ENCODE measurements at places on chromosomes 16 and 17.

GRCh38 chr16:483341-484075 is 44.0 kb upstream of the CAPN15 start:
- DNase-seq: no peak

GRCh38 chr17:72952641-72953315 is 139.7 kb downstream of the SLC39A11 start:
- DNase-seq: no peak

DNA sequence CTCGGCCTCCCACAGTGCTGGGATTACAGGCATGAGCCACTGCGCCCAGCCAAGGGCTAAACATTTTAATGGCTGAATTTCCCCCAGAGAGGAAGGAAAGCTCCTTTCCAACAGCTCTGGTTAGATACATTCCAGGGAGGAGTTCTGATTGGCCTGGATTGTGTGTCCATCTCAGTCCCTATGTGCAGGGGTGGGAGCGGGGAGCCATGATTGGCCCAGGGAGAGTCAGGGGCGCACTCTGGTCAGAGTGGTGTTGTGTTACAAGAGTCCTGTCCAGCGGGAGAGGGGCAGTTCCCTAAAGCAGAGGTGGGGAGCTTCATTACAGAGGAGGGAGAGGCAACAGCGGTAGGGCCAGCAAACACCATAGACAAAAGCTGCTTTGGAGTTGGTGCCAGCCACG is 75.0 kb downstream of the RAP1GAP2 start:
- no peak for DNase-seq

GRCh38 chr16:3878610-3879009 is 1.9 kb downstream of the CREBBP start:
- no peak for DNase-seq

DNA sequence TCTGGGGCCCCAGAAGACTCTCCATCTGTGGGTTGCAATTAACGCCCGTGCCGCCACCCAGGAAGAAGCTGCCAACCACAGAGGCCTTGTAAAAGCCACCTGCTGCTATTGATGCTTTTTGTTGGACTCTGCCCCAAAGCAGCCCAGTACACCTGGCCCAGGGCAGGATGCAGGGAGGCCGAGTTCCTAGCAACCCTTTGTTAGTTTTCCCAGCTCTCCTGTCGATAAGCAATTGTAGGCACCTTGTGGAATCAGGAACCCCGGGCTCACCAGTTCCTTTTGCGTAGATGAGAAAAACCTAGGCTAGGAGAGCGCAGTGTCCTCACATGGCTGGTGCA is 103.3 kb downstream of the ABCC6 start:
- no peak for DNase-seq

GRCh38 chr17:3983606-3984484 is 19.6 kb upstream of the ATP2A3 start:
- DNase-seq: no peak

DNA sequence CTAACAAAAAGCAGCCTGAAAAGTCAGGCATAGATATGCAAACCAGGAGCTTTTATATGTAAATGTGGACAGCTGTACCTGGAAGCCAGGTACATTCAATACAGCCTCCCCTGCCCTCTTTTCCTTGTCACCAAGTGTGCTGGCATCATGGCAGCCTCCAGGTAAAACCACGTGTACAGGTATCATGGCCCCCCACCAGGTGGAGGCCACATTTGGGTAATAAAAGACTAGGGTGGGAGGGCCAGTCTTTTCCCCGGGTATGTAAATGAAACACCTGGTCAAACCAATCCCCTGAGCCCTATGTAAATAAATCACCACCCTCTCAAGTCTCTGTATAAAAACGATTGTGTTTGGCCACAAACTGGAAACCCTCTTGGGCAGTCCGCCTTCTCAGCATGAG is 226.4 kb upstream of the GOT2 start:
- DNase-seq: no peak

DNA sequence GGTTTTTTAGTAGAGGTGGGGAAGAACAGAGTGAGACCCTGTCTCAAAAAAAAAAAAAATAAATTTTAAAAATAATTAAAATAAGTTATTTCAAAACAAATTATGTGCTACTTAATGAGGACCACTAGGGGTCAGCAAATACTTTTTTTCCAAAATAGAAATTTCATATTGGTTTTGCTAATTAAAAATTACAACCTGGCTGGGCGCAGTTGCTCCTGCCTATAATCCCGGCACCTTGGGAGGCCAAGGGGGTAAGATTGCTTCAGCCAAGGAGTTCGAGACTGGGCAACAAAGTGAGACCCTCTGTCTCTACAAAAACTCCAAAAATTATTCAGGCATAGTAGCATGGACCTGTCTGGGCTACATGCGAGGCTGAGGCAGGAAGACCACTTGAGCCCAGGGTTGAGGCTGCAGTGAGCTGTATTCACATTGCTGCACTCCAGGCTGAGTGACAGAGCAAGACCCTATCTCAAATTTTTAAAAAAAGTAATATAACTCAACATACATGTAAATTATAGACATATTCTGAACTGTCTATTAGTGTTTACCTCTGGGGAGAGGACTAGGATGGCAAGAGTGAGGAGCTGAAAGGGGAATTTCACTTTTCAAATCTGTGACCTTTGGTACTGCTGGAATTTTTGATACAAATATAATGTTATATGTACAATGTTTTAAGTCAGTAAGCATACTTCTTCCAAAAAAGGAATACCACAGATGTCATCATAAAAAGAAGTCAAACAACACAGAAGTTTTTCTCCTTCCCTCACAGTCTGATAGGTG is 8.1 kb downstream of the MEIOB start:
- DNase-seq: no peak

DNA sequence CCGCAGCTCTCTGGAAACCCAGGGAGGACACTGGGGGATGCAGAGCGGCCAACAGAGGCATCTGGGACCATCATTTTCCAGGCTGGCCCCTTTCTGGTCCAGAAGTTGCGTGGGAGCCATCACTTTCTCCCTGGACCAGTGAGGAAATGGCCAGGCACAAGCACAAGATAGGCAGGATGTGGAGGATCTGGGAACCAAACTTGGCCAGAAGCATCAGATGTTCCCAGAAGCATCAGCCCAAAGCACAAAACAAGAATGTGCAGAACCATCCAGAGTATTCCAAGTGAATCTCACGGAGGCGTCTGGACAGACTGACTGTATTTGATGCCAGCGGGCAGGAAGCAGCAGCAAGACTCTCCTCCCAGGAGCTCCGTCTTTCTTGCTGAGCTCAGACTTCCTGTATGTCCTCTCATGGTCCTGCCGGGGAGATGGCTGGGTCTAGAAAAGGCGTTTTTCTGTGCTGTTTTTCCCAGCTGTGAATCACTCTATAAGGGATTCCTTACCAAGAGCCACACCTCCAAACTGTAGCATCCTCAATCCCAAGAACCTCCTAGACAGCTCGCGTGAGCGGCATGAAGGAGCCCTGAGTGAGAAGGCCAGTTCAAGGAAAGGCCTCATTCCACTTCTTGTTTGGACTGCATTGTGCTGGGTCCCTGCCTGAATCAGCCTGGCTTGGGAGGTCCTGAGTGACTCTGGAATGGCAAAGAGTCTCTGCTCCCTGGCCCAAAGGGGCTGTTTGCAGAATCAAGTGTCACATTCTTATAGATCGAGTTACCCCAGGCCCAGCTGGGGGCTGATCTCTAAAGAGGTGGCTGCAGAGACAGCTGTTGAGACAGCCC is 49.5 kb upstream of the MTSS2 start:
- DNase-seq: no peak

DNA sequence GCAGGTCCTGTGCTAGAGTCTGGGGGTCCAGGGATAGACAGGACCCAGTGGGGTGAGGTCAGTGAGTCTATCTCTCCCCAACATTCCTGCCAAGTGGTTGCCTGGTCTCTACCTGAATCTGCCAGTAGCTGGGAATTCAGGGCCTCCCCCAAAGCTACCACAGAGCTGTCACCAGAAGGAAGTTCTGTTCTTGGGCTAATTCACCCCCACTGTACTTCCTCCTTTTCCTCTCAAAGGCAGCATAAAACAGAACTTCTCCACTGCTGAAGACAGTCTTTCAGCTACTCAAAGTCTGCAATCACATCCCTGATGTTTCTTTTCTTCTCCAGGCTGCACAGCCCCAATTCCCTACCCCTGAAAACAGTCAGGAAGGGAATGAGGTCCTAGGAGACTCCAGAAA is 8.7 kb downstream of the CAMTA2 start:
- DNase-seq: no peak

- no peak for DNase-seq
These were observed 12.8 kb upstream of the CLEC18C start for GRCh38 chr16:70160821-70161220.

GRCh38 chr16:86578061-86578599 is at the start of gene FOXL1:
Gene FOXL1 (plus strand): TSS chr16:86578549. CDS start chr16:86578724, 175 bp downstream.
- no peak for DNase-seq

GRCh38 chr16:87952751-87953150 is 1.5 kb downstream of the BANP start:
- no peak for DNase-seq

DNA sequence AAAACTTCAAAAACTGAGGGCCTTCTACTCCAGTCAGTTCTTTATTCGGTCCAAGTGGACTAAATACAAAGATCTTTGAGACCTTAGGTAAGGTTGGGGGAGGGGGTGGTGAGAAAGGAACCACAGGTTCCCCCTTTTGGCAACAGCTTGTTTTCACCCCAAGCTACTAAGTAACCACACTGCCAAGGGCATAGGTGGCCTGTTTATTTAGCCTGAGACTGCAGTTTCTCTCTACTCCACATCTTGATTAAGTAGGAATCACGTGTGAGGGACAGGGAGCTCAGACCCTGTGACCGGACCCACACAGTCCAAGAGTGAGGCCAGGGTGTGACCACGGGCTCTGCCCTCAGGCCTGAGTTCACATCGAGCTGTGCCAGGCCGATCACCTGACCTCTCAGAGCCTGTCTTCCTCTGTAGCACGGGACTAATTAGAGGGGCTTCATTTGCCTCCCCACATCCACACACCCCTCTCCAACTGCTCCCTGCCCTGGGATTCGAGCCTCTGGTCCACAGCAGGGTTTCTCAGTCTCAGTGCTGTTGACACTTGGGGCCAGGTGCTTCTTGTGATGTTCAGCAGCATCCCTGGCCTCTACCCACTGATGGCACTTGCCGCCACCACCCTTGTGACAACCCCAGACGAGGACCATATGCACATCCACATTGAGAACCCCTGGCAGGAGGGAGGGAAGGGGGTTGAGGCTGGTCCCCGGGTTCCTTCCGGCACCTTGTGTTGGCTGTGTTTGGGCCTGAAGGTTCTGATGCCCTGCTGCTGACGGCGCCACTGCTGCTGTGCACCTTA is 17.8 kb downstream of the ST6GALNAC2 start:
- no peak for DNase-seq

GRCh38 chr17:67183531-67183930 is 61.5 kb downstream of the HELZ start:
- no peak for DNase-seq

GRCh38 chr16:31423801-31424200 is 4.4 kb downstream of the COX6A2 start:
- no peak for DNase-seq

GRCh38 chr17:80008383-80008840 is 27.3 kb downstream of the TBC1D16 start:
- peak; percentile 55 for DNase-seq

GRCh38 chr17:66364990-66365490 is 62.6 kb downstream of the PRKCA start:
- DNase-seq: no peak

- no peak for DNase-seq
These were observed 181.2 kb downstream of the PARN start for GRCh38 chr16:14448879-14449278.

DNA sequence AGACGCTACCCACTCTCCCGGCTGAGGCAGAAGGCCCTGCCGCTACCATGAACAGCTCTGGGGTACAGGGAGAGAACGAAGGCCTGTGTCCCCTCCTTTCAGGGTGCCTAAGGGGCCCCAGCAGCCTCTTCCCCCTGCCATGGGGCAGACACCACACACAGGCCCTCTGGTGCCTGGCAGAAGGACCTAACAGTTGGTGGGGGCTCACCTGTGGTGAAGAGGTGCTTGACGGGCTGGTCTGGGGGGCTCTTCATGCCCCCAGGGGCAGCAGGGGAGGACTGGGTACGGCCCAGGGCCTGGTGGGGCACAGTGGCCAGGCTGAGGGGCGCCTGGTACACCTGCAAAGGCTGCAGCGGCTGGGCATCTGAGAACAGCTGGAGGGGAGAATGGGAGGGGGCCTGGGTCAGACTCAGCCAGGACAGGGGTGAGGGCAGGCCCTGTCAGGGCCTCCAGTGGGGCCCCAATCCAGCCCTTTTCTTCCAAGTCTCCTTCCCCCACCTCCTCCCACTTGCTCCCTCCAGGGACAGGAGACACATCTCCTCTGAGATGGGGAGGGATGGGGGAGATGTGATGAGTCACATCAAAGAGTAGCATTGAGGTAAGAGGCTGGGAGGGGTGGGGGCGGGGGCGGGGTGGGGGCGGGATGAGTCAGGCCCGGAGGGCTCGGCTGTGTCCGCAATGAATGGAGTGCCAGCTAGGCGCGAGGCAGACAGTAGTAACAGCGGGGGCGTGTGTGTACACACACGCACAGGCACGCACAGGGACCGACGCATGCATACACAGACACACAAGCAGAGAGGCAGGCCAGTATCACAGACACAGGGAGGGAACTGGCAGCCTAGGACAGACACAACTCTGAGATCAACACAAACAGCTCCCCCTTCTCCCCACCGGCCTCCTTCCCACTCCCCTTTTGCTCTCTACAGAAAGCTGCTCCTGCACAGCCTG is 16.1 kb downstream of the G6PC3 start:
- no peak for DNase-seq

DNA sequence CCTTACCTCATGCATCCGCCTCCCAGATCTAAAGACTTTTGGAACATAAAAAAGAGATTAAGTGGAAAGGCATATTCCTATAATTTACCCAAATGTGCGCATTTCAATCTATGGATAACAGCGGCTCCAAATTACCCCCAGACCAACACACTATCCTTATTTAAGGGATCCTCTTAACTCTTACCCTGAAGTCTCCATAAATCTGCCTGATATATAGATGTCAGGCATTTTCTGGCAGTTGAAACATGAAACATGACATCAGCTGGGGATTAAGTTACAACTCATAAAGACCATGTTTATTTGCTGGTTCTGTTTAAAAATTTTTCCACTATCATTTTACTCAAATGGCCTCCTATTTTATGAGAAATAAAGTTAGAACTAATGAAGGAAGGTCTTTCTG is 478.5 kb upstream of the SALL1 start:
- no peak for DNase-seq

Measured in stimulated activated CD8-positive, alpha-beta memory T cell treated with anti-CD3 and anti-CD28 coated beads, Interleukin-7, amount 100 ng/mL, for 1 hour (primary cell).